ENCODE measurements at places on chromosomes 1 and 21.
A peak's percentile ranks its signal among the peaks of the same experiment; 100 is the strongest.

- DNase-seq: peak; percentile 70
These were observed 70.9 kb upstream of the POU3F1 start for GRCh38 chr1:38117444-38117887.

- DNase-seq: no peak
These were observed 196.4 kb upstream of the GREM2 start for GRCh38 chr1:240808381-240808780.

- no peak for DNase-seq
These were observed 1178.6 kb downstream of the MRPL39 start for GRCh38 chr21:24428591-24429199.

DNA sequence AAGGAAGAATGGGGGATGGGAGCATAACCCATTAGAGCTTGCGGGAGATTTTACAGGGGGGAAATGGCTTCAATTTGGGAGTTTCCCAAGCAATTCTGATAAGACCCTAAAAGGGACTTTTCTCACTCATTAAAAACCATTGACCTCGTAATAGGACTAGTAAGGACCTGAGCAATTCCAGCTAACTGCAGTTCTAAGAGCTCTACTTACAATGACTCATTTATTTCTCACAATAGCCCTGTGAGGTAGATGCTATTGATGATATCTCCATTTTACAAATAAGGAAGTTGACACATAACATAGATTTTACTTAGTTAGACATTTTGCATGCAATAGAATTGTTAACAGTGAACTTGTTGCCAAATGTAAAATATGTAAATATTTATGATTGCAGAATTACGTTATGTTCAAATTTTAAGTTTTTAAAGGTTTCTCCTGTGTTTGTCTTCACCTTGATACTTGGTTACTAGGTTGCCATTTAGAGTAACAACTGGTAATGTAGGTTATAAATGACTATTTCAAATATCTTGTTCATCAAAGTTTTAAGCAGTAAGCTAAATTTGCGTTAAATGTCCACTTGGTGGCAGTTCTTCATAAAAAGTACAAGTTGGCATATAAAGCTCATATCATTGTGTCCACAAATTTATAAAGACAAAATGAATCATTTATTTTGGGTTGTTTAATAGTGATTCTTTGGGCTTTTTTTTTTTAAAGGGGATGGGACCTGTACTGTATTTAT, 182.0 kb downstream of the PLA2G4A start:
- DNase-seq: no peak

DNA sequence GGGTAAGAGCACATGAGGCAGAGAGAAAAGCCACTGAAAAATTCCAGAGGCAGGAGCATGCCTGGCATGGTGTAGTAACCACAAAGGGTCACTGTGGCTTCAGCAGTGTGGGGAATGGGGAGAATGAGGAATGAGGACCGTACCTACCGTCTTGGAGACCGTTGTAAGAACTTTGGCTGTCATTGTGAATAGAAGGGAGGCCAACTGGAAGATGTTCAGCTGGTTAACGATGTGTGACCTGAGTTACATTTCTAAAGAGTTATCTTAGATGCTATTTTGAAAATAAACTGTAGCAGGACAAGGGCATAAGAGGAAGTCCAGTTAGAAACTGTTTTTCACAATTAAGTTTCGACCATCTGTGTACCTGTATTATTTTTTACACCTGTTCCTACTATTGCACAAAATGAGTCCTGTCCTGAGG, 365.5 kb upstream of the SGIP1 start:
- DNase-seq: no peak

DNA sequence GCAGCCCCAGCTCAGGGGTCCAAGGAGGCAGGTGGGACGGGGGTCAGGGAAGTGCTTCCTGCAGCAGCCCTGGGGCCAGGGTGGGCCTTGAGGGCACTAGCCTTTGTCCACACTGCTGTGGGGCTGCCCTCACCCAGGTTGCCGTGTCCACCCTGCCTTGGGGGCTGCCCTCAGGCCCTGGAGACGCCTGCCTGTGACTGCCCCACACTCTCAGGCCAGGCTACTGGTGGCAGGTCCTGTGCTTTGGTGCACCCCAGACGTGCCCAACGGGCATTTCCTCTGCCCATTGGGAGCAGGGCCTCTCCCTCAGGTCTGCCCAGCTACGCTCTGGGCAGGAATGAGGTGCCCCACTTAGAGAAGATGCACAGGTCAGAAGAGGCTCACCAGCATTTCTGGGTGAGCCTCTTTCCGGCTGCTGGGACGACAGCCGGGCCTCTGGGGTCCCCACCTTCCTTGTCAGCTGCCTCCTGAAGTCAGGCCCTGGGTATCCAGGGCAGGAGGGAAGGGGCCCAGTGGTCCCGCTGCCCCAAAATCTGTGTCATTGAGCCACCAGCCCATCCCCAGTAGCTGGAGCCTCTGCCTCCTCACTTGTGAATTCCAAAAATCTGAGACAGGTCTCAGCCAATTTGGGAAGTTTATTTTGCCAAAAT, 2.7 kb upstream of the MMEL1 start:
- DNase-seq: no peak

DNA sequence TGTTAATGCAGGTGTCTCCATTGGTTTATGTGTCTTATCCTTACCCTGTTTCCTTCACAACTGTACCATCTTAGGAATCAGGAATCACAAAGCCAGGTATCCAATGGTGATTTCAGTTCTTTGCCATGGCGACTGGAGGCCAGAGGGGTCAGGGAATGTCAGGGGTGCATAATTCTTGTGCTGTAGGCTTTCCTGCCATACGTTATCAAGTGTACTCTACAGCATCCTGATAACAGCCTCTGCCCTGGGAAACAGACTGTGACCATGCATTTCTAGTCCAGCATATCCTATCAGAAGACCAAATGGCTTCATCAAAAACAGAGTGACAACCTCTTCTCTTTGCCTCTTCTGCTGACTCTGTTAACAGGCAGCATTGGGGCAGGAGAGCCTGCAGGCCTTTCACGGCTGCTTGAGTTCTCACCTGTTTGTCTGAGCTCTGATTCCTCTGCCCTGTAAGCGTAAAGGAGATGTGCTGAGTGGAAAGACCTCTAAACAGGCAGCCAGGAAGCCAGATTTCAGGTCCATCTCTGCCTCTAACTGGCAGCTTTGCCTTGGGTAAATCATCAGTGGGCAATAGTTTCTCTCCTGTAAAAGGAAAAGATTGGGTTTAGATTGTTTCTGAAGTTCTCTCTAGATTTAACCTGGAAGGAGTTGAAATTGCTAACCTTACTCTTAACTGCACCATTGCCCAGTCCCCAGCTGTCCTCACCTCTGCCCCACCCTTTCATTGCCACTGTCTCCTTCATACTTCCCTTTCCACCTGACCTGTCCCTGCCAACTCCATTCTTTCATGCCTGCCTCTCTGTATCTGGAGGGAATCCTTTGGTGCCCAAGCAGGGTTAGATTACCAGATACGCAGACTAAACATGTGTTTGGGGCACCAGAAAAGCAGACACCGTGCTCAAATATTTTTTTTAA, 80.2 kb downstream of the LRRC8D start:
- DNase-seq: no peak

DNA sequence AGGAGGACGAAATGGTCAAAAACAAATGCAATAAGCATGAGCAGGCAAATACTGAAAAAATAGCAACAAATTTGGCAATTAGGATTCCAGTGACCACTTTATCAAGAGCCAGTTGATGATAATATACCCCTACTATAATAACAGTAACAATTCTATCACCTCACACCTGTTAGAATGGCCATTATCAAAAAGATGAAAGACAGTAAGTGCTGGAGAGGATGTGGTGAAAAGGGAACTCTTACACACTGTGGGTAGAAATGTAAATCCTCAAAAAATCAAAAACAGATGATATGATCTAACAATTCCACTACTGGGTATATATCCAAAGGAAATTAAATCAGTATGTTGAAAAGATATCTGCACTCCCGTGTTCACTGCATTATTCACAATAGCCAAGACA, 114.3 kb upstream of the GFI1 start:
- no peak for DNase-seq

GRCh38 chr1:72227667-72228066, 54.7 kb downstream of the NEGR1 start:
- DNase-seq: no peak

- no peak for DNase-seq
These were observed 141.4 kb downstream of the PLPP3 start for GRCh38 chr1:56437959-56438358.

GRCh38 chr1:53634571-53634979, 104.4 kb downstream of the GLIS1 start:
- no peak for DNase-seq

GRCh38 chr21:45950740-45951515, 30.6 kb upstream of the COL6A1 start:
- peak; percentile 62 for DNase-seq

- DNase-seq: no peak
These were observed 44.7 kb upstream of the TENT5B start for GRCh38 chr1:27057389-27057788.

- peak; percentile 4 for DNase-seq
These were observed 7.5 kb downstream of the SLC19A1 start for GRCh38 chr21:45534636-45535331.

DNA sequence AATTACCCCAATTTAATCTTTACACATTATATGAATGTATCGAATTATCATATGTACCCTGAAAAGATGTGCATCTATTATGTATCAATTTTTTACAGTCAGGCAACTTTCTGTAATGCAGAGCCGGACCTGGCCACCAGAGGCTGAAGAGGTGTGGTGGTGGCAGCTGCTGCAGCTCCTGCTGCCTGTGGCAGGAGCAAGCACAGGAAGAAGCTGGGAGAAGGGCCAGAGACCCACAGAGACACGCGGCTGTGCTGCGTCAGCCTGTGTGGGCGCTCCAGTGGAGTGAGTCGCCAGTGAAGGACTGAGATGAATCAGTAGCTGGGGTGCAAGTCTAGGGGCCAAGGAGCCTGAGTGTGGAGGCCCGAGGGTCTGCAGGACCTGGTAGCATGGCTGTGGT, 74.3 kb upstream of the COG2 start:
- no peak for DNase-seq

DNA sequence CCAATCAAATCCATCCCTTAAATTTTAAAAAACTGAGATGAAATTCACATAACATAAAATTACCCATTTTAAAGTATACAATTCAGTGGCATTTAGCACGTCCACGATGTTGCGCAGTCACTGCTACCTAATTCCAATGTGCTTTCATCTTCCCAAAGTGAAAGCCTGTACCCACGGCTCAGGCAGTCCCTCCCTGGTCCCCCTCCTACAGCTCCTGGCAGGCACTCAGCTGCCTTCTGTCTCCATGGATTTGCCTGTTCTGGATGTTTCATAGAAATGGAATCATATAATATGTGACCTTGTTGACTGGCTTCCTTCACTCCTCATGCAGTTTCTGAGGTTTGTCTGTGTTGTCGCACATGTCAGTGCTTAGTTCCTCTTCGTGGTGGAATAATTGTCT, 386.3 kb downstream of the CAMTA1 start:
- no peak for DNase-seq

GRCh38 chr1:221856228-221857093, 114.6 kb upstream of the DUSP10 start:
- no peak for DNase-seq

DNA sequence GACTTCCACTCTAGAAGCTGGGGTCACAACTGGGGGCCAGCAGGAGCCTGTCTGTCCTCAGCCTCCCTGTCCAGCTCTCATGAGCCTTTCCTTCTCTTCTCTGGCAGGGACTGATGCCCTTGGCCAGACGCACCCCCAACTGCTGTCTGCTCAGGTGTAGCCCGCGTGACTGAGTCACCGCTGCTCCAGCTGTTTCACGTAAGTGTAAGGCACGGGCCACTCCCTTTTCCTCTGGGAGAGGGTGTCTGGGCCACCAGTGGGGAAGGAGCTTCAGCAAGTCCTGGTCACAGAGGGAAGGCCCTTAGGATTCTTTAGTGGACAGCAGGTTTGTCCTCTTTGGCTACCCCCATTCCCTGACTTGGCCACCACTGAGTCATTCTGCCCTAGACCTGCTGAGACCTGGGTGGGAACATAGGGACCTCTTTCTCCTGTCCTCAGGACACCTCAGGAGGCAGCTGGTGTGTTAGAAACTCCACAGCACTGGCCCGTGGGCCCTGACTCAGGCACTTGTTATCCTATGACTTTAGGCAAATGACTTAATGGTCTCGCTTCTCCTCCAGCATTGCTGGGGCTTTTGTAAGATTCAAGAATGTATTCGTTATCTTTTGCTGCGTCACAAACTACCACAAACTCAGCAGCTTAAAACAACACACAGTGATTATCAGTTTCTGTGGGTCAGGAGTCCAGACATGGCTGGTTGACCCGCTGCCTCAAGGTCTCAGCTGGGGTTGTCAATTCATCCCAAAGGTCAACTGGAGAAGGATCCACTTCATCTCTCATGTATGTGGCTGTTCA, 64.8 kb downstream of the FAM163A start:
- no peak for DNase-seq

- DNase-seq: no peak
These were observed 56.4 kb downstream of the C1orf21 start for GRCh38 chr1:184443201-184443600.

- no peak for DNase-seq
These were observed 77.9 kb upstream of the TNFSF4 start for GRCh38 chr1:173285048-173285447.

GRCh38 chr1:209172286-209172685, 411.2 kb upstream of the CAMK1G start:
- no peak for DNase-seq

- DNase-seq: no peak
These were observed 30.7 kb downstream of the CNIH4 start for GRCh38 chr1:224387302-224387912.

DNA sequence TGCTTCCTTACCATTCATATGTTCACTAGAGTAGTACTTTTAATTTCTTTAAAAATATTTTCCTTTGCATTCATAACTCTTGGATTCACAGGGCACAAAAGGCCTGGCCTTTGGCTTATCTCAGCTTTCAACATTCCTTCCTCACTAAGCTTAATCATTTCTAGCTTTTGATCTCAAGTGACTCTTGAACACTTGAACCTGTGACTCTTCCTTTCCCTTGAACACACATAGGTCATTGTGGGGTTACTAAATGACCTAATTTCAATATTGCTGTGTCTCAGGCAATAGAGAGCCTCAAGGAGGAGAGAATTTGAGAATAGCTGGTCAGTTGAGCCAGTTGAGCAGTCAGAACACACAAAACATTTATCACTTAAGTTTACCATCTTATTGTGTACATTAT, 49.9 kb downstream of the COL11A1 start:
- DNase-seq: no peak

GRCh38 chr1:162882248-162882674, 21.3 kb upstream of the CCDC190 start:
- no peak for DNase-seq

DNA sequence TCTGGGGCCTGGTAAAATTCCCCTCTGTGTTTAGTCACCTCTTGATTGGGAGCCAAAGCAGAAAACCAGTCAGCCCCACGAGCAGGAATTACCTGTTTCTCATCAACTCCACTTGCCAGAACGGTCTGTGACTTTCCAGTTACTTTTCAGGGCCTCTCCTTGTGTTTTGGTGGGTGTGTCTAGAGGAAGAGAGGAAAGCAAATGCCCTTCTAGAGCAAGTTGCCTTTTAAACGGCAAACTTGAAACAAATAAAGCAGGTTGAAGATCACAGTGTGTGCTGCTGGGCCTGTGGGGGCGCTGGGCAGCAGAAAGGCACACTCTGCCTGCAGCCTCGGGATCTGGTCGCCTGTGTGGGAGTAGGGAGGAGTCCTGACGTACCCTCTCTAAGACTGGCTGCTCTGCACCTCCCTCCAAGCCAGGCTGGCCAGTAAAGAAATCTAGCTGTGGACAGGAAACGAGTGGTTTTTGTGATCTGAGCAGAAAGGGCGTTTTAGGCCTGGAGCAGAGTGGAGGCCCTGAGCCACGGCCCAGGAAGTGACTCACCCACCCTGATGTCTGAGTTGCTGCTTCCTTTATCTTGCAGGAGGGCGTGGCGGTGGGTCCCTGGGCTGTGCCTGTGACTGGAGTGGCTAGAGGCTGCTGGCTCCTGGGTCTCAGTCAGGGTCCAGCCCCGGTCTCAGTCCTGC, 11.1 kb upstream of the S100A11 start:
- no peak for DNase-seq

All from NCI-H1105 (cell line).